ENCODE measurements at places on chromosomes 4 and X. TPM values are rescaled to one million over a fixed set of nuclear protein-coding genes. Genes with fewer than 3 reads are reported as not detected.

- H3K4me3 ChIP-seq, result no peak overlapping the region
- no peak for DNase-seq
- no peaks in the 10 kb centered on the region for H3K4me1 ChIP-seq
- H3K27ac ChIP-seq, result no peak overlapping the region
Observed at GRCh38 chrX:147832707-147833348, 78.9 kb upstream of the FMR1 start.

GRCh38 chrX:16695079-16695676, 17.3 kb downstream of the CTPS2 start:
- H3K4me3 ChIP-seq, result no peak overlapping the region
- no peak overlapping the region for H3K27ac ChIP-seq
- no peaks in the 10 kb centered on the region for H3K4me1 ChIP-seq
- H3K36me3 ChIP-seq, result no peaks in the 10 kb centered on the region
- DNase-seq, result no peak
- peaks cover 8% of the 10 kb centered on the region for H3K27me3 ChIP-seq

- no peaks in the 10 kb centered on the region for H3K27me3 ChIP-seq
- no peak overlapping the region for H3K4me3 ChIP-seq
- H3K36me3 ChIP-seq, result peaks cover 15% of the 10 kb centered on the region
- H3K27ac ChIP-seq, result no peak overlapping the region
- H3K4me1 ChIP-seq, result no peaks in the 10 kb centered on the region
Observed at GRCh38 chr4:33283818-33284217, 2563.6 kb downstream of the PCDH7 start.

DNA sequence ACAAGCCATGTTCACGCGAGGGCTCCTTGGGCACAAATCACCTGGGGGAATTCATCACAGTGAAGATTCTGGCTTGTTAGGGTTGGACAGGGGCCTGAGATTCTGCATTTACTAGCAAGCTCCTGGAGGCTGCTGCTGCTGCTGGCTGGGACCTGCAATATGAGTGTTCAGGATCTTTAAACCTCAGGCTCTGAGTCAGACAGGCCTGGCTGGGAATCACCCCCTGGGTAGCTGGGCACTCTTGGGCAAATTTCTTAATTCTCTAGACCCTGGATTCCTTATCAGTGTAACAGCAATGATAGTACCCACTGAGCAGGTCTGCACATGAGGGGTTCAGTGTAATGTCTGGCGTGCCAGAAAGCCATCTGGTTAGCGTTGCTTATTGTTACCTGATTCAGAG, 101.5 kb downstream of the DHX15 start:
- no peak for DNase-seq
- H3K36me3 ChIP-seq, result no peaks in the 10 kb centered on the region
- H3K4me1 ChIP-seq, result no peaks in the 10 kb centered on the region
- no peak overlapping the region for H3K4me3 ChIP-seq
- no peak overlapping the region for H3K27ac ChIP-seq
- peaks cover 39% of the 10 kb centered on the region for H3K27me3 ChIP-seq

DNA sequence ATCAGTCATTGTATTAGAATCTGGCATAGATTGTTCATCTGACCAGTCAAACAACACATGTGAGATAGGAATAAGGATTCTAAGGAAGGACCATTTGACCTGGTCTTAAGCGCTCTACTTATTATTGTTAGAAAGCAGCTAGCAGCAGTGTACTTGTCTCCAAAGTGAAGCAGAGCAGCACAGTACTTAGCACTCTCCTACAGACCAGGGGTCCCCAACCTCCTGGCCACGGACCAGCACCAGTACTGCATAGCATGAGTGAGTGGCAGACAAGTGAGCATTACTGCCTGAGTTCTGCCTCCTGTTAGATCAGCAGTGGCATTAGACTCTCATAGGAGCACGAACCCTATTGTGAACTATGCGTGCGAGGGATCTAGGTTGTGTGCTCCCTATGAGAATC, 135.9 kb upstream of the SPRY1 start:
- H3K27ac ChIP-seq, result peak overlapping the region; percentile 10
- H3K4me1 ChIP-seq, result peaks cover 24% of the 10 kb centered on the region
- no peak for DNase-seq
- H3K36me3 ChIP-seq, result peaks cover 4% of the 10 kb centered on the region
- no peaks in the 10 kb centered on the region for H3K27me3 ChIP-seq

CXXC4 gene
- total RNA-seq, result not detected

INTU gene
- total RNA-seq, result 0.81 TPM

GRCh38 chr4:7924570-7924969, 15.1 kb downstream of the AFAP1 start:
- H3K36me3 ChIP-seq, result no peaks in the 10 kb centered on the region
- no peak overlapping the region for H3K4me3 ChIP-seq
- H3K27ac ChIP-seq, result no peak overlapping the region
- H3K4me1 ChIP-seq, result peaks cover 5% of the 10 kb centered on the region
- DNase-seq, result no peak

CYSLTR1 gene
- 7.3 TPM for total RNA-seq

- no peaks in the 10 kb centered on the region for H3K36me3 ChIP-seq
- H3K4me3 ChIP-seq, result no peak overlapping the region
- H3K27me3 ChIP-seq, result no peaks in the 10 kb centered on the region
- no peak overlapping the region for H3K27ac ChIP-seq
- DNase-seq, result no peak
Observed at GRCh38 chr4:98566361-98567008, 91.9 kb downstream of the TSPAN5 start.

- H3K36me3 ChIP-seq, result no peaks in the 10 kb centered on the region
- H3K4me3 ChIP-seq, result peak within 1 kb of the TSS; percentile 93
- no peak within 1 kb of the TSS for H3K27ac ChIP-seq
- no peaks in the 10 kb centered on the region for H3K27me3 ChIP-seq
Observed at GRCh38 chrX:102651242-102652011, at the start of gene GPRASP1. Gene GPRASP1 (plus strand): TSS chrX:102651483. CDS start chrX:102653914, 2,431 bp downstream.

GABRG1 gene
- total RNA-seq, result not detected

DNA sequence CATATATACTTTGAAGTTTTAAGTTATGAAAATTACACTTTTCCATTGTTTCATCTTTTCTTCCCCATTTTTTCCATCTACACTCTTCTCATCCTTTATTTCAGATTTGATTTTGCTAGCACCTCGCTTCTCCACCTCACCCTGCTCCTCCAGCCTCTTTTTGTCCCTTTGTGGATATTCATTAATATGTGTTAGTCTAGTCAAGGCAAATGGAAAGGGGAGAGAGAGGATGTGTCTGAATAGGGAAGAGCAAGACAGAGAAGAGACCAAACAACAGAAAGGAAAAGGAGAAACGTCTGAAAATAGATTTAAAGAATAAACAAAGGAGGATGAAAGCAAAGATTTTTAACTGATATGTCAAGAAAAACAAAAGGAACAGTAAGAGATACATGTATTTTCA, 24.1 kb downstream of the GPM6A start:
- H3K36me3 ChIP-seq, result no peaks in the 10 kb centered on the region
- H3K27ac ChIP-seq, result no peak overlapping the region
- H3K27me3 ChIP-seq, result no peaks in the 10 kb centered on the region
- no peak overlapping the region for H3K4me3 ChIP-seq

AWAT2 gene
- not detected for total RNA-seq

SLIT2 gene
- total RNA-seq, result not detected

DNA sequence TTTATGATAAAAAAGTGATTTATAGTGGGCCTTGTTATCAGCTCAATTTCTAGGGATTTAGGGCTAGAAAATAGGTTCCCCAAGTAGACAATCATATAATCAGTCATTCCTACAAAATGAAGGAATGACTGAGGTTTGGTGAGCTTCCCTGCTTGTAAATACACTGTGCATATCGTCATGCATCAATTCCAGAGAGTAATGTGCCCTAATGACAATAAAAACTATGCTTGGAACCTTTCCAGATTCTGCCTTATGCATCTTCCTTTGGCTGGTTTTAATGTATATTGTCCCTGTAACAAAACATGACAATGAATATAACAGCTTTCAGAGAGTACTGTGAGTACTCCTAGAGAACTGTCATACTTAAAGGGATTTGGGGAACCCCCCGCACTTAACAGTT, 1310.9 kb downstream of the PCDH7 start:
- no peak for DNase-seq

DNA sequence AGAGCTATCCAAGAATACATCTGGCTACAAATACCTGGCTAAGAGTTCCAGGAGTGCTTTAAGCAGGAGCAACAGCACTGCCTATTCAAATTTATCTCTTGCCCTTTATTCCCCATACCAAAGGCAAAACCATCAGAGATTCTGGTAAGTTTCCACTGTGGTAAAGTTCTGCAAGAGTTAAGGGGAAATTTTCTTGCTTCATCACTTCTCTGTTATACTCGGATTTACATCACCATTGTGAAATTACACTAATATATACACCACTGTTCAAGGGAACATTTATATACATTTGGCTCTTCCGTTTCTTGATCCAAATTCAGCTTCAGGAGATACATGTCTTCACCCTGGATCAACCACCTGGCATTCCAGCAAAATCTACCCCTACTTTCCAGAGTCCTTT, 70.8 kb upstream of the PTPN13 start:
- peaks cover 9% of the 10 kb centered on the region for H3K27me3 ChIP-seq
- H3K27ac ChIP-seq, result no peak overlapping the region
- DNase-seq, result no peak
- H3K4me3 ChIP-seq, result no peak overlapping the region
- no peaks in the 10 kb centered on the region for H3K4me1 ChIP-seq
